ENCODE measurements at places on chromosomes 13 and 19. TPM values are rescaled to one million over a fixed set of nuclear protein-coding genes. Genes with fewer than 3 reads are reported as not detected.

Gene UTP14C
- 11.8 TPM for total RNA-seq

Gene SCN1B
- 0.53 TPM for total RNA-seq

Gene CARM1
- total RNA-seq = 35.0 TPM

Gene NOSIP
- 408 TPM for total RNA-seq

Gene ZNF254
- total RNA-seq = 9.9 TPM

Gene FBXW9
- 5.3 TPM for total RNA-seq

Gene TLE6
- 2.1 TPM for total RNA-seq

Gene FLT1
- total RNA-seq = 1.7 TPM

Gene ADM5
- 4.8 TPM for total RNA-seq

Gene SHISA2
- 0.81 TPM for total RNA-seq

Gene SCGB2B2
- 0.24 TPM for total RNA-seq

Gene ADGRE2
- 0.51 TPM for total RNA-seq

Gene FFAR1
- not detected for total RNA-seq

Gene NOP53
- total RNA-seq = 536 TPM

Gene NKPD1
- total RNA-seq = 0.24 TPM

Gene APOE
- 0.91 TPM for total RNA-seq

Gene CEACAM19
- total RNA-seq = 0.48 TPM

Gene C5AR1
- not detected for total RNA-seq

Gene PRR12
- total RNA-seq = 40.8 TPM

Gene PABPC3
- 0.94 TPM for total RNA-seq

Gene FBN3
- total RNA-seq = not detected

Gene RFPL4A
- not detected for total RNA-seq

Gene PTGIR
- 12.5 TPM for total RNA-seq

Gene DDX49
- 42.9 TPM for total RNA-seq

Gene MRPS31
- total RNA-seq = 29.7 TPM

Gene FGF22
- total RNA-seq = not detected

Gene CEACAM7
- total RNA-seq = not detected

Gene ZGLP1
- 1.6 TPM for total RNA-seq

Gene DCT
- total RNA-seq = 0.13 TPM

Gene ZNF468
- 16.8 TPM for total RNA-seq

Gene JSRP1
- 0.76 TPM for total RNA-seq

Gene ATXN8OS
- total RNA-seq = not detected

Gene YJEFN3
- 7.8 TPM for total RNA-seq

Gene KEAP1
- 81.0 TPM for total RNA-seq

Gene KIR3DL1
- 0.12 TPM for total RNA-seq

Gene PEG3
- not detected for total RNA-seq

Gene GTF2F2
- 16.3 TPM for total RNA-seq

Gene SIGLEC6
- 0.79 TPM for total RNA-seq

Gene PNMA8A
- 0.63 TPM for total RNA-seq

Gene IFNL1
- not detected for total RNA-seq

Gene IL11
- 0.15 TPM for total RNA-seq

Gene KIR3DL2
- total RNA-seq = 0.67 TPM

Gene LIN7B
- total RNA-seq = 8.8 TPM

Gene RNF225
- 0.31 TPM for total RNA-seq

Gene CYSLTR2
- 4.0 TPM for total RNA-seq

Gene SBK3
- not detected for total RNA-seq

Gene AMH
- total RNA-seq = 8.0 TPM

Gene OR7C1
- not detected for total RNA-seq

Gene ZNF681
- total RNA-seq = 3.7 TPM

Gene PDE4C
- not detected for total RNA-seq

Gene PGLYRP1
- not detected for total RNA-seq

Gene BRME1
- total RNA-seq = 5.8 TPM

Data from activated naive CD4-positive, alpha-beta T cell treated with anti-CD3 and anti-CD28 coated beads, Interleukin-2, amount 10 ng/mL, durations not matched to agents 5 hours and 36 hours (primary cell).